Right cardiac atrium (tissue), 5 donors: ENCODE measurements at places on chromosomes 6 and 20. TPM values are rescaled to one million over a fixed set of nuclear protein-coding genes. Genes with fewer than 3 reads are reported as not detected.

The C4A gene
- 91.0 TPM for total RNA-seq

The DPPA5 gene
- total RNA-seq = not detected

The RPS21 gene
- total RNA-seq = 755 TPM

The BACH2 gene
- total RNA-seq = 2.8 TPM

The KIF25 gene
- total RNA-seq = not detected

The MOG gene
- 2.1 TPM for total RNA-seq

The MYLK2 gene
- total RNA-seq = 0.68 TPM

The NUP153 gene
- 25.7 TPM for total RNA-seq

The ACOT13 gene
- total RNA-seq = 63.7 TPM

The C6orf89 gene
- total RNA-seq = 83.0 TPM

The CYP24A1 gene
- not detected for total RNA-seq

The EDN1 gene
- 1.8 TPM for total RNA-seq

The C6orf141 gene
- 0.44 TPM for total RNA-seq

The TMC2 gene
- total RNA-seq = not detected

The HLA-DRB5 gene
- total RNA-seq = 22.9 TPM

The C20orf204 gene
- 0.46 TPM for total RNA-seq
